ENCODE measurements at places on chromosomes 3 and 15.

DNA sequence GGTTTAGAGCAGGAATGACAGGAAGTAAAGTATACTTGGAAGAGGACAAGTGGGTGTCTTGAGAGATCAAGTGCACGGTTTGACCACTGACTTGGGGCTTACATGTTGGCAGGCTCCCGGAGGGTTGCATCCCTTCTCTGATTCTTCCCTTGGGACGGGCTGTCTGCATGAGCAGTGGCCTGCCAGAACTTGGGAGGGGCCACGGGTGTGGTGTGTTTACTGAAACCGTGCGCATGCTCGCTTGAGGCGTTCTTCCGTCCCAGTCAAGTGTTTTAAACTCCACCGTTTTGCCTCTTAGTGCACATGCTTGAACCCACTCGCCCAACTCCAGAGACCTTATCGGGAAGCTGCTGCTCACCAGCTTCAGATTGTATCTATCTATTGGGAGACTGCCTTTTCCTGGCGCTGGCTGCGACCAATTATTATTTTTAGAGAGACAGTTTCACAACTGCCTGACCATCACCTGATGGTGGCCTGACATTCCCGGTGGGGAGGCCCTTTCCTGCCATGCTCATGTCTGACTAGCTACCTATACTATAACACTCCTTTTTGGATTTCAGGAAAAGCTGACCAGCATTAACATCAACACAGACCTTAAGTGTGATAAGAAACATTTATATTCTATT is 14.9 kb upstream of the C3orf22 start:
- DNase-seq = no peak

DNA sequence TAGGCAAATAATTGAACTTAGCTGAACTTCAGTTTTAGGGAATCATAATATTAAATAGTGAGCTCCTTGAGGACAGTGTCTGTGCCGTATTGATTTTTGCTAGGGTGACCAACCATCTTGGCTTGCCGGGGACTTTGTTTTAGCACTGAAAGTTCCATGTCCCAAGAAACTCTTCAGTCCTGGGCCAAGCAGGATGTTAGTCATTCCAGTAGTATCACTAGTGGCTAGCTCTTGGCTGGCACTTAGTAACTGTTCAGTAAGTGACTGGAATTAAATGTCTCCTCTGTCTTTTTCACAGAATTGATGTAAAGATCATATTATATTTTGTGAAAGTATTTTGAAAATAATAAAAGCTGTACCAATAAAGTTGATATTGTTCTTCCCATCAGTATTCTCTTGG is 42.3 kb downstream of the RSRC1 start:
- no peak for DNase-seq

DNA sequence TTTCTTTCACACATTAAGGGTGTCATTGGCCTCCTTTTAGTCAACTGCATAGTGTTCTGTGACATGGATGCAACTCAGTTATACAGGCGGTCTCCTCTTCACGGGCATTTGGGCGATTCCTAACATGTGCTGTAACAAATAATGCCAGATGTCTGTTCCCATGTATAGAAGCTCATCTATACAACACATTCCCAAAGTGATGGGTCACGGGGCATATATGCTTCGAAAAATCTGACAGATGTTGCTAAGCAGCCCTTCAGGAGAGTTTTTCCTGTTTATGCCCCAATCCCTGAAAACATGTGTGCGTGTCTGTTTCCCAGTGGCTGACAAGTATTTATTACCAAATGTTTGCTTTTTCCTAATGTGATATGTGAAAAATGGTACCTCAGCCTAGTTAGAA is 25.8 kb downstream of the LRRK1 start:
- DNase-seq = no peak

DNA sequence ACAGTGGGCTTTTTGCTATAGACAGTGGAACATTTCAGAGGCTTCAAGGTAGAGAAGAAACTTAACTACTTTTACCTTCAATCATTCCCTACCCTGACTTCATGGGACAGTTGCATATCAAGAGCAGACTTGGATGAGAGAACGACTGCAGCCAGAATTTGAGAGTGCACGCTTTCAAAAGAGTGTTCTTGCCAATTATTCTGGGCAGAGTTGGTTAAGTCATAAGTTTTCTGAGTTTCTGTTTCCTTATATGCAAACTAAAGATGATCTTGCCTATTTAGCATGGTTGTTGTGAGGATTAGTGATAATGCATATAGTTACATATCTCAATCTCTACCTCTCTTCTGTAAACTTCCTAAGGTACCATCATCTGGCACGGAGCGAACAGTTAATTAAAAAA is 7.6 kb downstream of the SLC9A9 start:
- DNase-seq = no peak

- no peak for DNase-seq
Observed at GRCh38 chr15:49085696-49086459, 39.6 kb upstream of the SECISBP2L start.

DNA sequence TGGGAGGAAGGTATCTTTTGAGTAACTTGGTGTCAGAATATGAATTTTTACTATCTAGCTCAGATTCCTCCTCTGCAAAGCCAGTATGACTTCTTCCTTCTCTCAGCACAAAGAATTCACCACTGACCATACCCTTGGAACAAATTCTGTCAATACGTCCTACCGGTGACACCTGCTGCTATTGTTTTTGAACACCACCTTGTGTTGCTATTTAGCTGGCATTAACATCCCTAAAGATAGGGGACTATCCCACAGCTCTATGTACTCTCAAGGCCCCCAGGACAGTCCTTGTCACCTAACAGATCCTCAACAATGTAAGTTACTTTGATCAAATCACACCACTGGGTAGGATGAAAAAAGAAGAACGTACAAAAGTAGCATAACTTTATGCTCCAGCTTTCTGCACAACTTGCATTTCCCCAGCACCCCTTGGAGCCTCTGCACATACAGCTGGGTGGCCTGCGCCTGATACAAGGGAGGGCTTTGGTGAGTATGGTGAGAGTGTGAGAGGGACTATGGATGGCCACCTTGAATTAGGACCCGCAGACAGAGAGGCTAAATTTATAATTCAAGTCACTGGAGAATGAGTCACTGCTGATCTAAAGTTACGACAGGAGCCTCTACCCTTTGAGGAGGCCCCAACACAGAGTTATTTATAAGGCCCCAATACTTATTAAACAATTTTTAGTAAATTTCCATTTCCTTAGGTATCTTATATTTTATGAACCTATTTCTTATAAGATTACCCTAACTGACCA is 2.3 kb upstream of the COLQ start:
- no peak for DNase-seq

DNA sequence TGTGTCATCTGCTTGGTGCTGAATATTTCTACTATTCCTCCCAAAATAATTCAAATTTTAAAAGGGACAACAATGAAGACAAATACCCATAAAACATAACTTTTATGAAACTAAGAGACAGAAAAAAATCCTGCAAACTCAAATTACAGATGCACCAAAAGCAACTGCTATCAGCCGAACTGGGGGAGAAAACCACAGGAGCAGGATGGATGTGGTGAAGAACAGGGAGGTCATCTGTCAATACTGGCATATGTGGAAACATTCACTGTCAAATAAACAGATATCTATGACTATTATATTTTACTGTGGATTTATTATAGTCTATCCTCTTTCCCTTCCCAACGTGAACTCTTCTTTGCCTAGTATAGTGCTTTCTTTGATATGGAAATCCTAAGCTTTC is 53.3 kb upstream of the CPOX start:
- DNase-seq = no peak
